ENCODE measurements at places on chromosomes 11 and 22. TPM values are rescaled to one million over a fixed set of nuclear protein-coding genes. Genes with fewer than 3 reads are reported as not detected.

TRIM64C gene
- total RNA-seq, result not detected

OR5P2 gene
- under 0.01 TPM for total RNA-seq

NAT10 gene
- total RNA-seq, result 22.9 TPM

UPK3A gene
- not detected for total RNA-seq

ISX gene
- total RNA-seq, result not detected

SAA2 gene
- total RNA-seq, result 0.43 TPM

MUC5AC gene
- total RNA-seq, result not detected
